ENCODE measurements at places on chromosomes 7 and 10. TPM values are rescaled to one million over a fixed set of nuclear protein-coding genes. Genes with fewer than 3 reads are reported as not detected.

- DNase-seq, result no peak
Observed at GRCh38 chr10:131700506-131700905, 200.3 kb upstream of the PPP2R2D start.

GRCh38 chr7:112381311-112382091 is 68.8 kb upstream of the IFRD1 start:
- no peak for DNase-seq

Gene MYOZ1
- not detected for total RNA-seq

Gene FEZF1
- total RNA-seq, result not detected

DNA sequence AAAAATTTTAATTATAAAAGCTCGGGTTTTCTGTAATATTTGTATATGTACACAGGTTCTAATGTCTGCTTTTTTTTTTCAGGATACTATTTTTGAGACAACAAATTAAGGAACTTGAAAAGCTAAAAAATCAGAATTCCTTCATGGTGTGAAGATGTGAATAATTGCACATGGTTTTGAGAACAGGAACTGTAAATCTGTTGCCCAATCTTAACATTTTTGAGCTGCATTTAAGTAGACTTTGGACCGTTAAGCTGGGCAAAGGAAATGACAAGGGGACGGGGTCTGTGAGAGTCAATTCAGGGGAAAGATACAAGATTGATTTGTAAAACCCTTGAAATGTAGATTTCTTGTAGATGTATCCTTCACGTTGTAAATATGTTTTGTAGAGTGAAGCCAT is 57.9 kb upstream of the BAMBI start:
- DNase-seq, result no peak

Gene LAMB4
- total RNA-seq, result not detected

DNA sequence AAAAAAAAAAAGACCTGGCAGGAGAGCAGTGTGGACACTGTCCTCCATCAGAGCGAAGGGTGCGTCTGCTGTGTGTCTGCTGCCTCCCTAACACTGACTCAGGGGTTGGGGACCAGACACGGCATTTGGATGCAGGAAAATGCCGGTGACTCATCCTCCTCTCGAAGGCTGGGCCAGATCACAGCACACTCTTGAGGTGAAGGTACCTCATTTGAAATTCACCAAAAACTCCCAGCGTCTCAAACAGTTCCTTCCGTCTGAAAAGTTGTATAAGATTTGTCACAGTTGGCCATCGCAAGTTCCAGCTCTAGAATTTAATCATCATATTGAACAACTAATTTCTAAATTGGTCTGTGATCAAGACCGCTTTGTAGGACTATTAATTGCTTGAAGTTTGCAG is 118.1 kb upstream of the LYZL2 start:
- DNase-seq, result no peak

DNA sequence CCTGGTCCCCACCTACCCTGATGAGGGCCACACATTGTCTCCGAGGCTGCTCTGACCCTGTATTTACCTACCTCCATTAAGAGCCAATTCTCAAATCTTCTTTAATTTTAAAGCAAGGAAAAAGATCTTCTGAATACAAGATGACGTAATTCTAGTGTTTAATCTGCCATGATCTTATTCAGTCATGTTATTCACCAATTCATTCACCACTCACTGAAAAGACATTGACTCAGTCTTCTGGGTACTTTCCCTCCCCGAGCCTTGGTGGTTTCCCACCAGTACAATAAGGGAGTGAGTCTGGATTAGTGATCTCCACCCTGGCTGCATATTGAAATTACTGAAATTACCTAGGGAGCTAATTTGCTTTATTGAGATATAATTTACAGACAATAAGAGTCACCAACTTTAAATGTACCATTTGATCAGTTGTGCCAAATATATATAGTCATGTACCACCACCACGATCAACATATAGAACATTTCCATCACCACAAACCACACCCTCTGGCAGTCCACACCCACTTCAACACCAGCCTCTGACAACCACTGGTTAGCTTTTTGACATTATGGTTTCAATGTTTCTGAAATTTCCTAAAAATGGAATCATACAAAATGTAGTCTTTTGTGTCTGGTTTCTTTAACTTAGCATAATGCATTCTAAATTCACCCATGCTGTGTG is 117.5 kb upstream of the UNC5B start:
- DNase-seq, result peak; percentile 20

GRCh38 chr7:33986951-33987947 is 81.9 kb downstream of the BMPER start:
- DNase-seq, result no peak

DNA sequence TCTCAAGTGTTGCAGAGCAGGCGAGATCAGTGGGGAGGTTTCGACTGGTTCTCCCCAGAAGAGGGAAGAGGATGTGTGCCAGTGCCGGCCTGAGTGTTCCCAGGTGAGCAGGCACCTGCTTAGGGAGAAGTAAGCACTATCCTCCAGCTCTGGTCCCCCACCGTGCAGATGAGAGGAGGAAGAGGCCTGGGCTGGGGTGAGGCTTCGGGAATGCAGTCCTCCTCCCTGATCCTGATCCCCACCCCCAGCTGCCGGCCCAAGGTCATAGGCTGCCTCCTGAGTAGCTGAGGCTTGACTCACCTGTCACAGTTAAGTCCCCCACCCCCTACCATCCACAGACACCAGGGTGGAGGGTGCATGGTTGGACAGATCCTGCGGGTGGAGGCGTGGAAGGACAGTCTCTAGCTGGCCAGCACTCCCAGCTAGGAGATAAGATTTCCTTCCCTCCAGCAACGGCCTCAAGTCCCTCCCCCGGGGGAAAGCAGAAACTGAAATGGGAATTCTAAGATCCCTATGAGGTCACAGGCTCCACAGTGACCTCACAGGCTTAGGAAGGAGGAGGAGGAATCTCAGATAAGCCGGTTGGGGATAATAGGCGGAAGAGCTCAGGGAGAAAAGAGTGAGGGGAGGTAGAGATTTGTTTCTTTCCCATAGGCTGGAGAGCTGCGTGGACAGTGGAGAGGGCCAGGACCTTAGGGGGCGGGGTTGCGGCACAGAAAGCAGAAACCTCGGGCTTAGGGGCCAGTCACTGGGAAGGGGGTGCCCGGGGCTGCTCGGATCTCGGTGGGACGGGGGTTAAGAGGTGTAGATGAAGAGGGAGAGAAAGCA is 1.0 kb downstream of the LRCH4 start:
- DNase-seq, result no peak

DNA sequence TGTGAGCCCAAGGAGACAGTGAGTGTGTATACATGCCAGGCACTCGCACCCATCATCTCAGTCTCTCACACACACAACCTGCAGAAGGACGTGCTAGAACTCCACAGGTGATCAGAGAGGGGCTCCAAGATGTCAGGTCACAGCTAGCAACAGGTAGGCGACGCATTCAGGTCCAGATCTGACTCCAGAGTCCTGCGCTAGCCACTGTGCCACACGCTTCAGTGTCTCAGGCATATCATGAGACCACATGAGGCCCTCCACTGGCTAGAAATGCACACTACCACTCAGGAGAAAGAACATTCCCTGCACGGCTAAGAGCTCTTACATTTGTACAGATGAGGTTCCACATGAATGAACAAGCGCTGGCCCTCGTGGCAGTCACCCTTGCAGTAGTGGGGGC is 11.5 kb downstream of the AKR1B1 start:
- no peak for DNase-seq

- no peak for DNase-seq
Observed at GRCh38 chr7:73901231-73901822, 40.4 kb downstream of the TMEM270 start.

DNA sequence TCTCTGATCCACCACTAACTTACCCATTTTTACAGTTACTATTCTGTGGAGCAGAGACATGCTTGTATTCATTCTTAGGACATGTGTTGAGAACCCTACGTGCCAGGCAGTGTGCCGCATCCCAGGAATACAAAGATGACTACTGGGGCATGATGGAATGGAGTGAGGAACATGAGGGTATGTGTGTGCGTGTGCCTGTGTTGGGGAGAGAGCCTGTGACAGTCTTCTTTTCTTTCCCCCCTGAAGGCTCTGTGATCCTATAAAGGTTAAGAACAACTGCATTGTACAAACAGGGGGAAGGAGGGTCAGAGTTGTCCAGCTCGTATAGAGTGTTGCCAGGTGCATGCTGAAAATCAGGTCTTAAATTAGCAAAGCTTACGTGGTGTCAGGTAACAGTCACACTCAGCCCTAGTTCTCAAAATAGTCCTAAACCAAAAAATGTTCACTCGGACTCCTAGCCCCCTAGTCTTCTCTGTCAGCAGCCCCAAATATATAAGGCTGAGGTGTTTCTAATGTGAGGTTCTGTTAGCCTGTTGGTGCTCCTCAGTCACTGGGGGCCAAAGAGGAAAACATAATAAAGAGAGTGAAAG is 161.9 kb downstream of the CELF2 start:
- DNase-seq, result no peak

GRCh38 chr7:42405782-42406181 is 168.8 kb upstream of the GLI3 start:
- DNase-seq, result no peak

GRCh38 chr7:139660317-139661042 is 117.3 kb downstream of the HIPK2 start:
- DNase-seq, result no peak

Gene TAC1
- not detected for total RNA-seq

GRCh38 chr10:29407280-29407858 is 118.5 kb downstream of the LYZL1 start:
- no peak for DNase-seq

Gene CYP3A7
- total RNA-seq, result not detected

Gene CTAGE4
- total RNA-seq, result not detected

DNA sequence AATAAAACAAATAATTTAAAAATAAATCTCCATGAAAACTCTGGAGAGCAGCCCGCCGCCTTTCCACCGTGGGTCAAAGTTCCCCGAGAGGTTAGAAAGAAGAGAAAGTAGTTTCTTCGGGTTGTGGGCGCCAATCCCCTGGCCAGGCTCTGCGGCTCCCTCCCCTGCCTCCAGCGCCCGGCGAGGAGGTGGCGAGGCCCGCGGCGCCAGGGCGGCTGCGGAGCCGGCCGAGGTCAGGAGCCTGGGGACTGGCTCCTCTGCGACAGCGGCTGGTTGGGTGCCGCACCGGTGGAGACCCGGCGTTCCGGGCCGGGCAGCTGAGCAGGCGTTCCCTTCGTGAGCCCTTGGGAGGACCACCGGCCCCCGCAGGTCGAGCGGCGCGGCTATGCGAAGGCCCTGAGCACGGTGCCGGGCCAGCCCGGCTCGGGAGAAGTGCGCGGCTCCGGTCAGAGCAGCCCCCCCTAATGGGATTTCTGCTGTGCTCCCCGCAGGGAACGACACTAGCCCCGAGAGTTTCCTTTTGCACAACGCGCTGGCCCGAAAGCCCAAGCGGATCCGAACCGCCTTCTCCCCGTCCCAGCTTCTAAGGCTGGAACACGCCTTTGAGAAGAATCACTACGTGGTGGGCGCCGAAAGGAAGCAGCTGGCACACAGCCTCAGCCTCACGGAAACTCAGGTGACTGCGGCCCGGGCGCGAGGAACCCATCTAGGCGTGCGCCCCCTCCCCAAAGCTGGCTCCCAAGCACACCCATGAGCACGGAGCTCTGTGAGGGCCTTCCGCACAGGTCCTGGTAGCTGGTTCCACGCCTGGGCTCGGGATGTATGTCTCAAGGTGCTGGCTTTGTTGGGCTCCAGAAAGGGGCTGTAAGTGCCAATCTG is 2.8 kb downstream of the EMX2 start:
- no peak for DNase-seq

Gene IFIT1B
- not detected for total RNA-seq

Gene FAM237B
- total RNA-seq, result not detected

DNA sequence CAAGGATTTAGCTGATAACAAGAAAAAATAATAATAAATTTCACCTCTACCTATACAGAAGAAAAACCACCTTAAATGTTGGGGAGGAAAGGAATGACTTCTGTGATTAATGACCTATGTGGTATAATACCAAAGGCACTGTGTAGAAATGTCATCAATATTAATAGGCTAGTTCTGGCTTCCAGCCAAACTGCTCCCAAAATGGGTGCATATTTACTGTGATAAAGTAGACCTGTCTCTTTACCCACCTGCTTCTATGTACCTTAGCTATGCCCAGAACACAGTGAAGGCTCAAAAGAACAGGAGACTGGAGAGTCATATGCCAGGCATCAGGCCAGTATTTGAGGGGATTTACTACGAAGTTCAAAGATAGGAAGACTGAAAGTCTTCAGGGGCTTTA is 76.0 kb downstream of the ATE1 start:
- no peak for DNase-seq

DNA sequence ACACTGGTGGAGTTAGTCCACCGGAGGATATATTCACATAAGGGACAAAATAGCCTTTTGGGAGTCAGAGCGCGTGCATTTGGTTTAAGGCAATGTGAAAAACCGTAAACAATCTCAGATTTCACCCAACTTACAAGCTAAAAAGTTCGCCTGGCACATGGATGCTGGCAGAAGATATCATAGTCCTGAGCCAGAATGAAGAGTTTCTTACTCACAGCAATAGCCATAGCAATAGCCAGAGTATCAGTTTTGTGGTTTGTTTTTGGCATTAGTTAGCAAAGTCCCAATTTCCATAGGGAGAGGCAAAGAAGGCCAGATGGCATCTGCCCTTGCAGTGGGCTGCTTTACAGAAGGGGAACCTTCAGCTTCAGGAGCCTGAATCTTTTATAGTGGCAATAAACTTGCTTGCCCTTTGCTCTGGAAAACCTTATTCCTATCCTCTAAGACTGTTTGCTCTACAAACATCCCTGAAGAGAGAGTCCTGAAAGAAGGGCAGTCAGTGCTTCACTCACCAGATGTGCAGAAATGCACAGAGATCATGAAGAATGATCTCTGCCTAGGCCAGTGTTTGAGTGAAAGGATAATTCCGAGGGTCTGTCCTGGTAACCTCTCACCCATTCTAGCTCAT is 28.7 kb upstream of the RSBN1L start:
- no peak for DNase-seq

DNA sequence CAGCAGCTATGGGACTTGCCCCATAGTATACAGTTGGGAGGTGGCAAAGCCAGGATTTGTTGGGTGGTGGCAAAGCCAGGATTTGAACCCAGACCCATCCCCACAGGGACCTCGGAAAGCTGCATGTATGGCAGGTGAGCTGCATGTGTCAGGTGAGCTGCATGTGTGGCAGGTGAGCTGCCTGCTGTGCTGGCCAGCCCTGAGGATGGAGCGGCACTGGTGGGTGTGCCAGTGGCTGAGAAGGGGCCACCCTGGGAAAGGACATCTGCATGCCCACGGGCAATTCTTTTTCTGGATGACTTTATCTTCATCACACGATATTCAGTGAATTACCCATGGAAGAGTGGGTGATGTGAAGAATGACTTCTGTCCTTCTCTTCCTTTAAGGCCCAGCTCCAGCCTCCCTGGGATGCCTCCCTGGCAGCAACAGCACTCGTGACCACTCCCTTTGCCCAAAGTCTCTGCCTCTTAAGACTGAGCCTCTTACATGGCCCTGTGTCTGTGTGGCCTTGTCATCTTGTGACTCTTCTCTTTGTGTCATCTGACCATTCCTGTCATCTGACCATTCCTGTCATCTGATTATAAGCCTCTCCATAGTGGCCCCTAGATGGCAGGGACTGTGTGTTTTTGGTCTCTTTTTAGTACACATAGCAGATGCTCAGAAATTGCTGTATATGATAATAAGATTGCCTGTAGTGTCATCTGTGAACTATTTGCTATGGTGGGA is 25.0 kb downstream of the CLEC2L start:
- DNase-seq, result no peak

Measured in activated CD8-positive, alpha-beta T cell treated with anti-CD3 and anti-CD28 coated beads, Interleukin-2, amount 10 ng/mL, durations not matched to agents 7 days and 5 days (primary cell).